ENCODE measurements at places on chromosomes 12 and 14.
A peak's percentile ranks its signal among the peaks of the same experiment; 100 is the strongest.

GRCh38 chr14:34693228-34693939 lies 21.0 kb downstream of the CFL2 start:
- no peak for DNase-seq

- no peak for DNase-seq
Observed at GRCh38 chr12:124039276-124039675, 66.3 kb downstream of the ZNF664 start.

DNA sequence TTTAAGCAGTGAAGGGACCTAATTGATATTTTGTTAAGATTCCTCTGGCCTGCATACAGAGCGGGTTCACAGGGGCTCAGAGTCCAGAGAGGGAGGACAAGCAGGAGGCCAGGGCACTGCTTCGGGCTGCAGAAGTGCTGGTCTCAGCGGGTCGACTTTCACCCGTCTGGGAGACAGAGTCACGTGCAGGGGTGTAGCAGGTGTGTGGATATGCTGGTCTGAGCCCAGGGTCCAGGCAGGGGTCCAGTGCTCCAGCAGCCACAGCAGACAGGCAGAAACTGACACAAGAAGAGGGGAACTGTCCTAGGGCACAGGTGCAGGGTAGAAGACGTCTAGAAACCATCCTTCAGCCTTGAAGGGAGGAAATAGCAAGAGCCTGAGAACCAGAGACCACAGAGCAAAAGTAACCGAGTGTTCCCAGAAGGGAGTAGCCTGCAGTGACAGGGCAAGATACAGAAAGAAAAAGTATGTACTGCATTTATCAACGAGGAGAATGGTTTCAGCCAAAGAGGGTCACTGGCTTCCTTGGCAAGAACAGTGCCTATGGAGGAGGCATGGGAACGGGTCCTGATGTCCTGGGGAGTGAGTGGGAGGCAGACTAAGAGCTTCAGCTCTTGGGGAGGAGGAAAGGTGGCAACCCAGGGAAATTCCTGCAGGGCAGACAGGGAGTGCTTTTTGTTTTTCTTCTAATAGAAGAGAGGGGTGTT lies 28.7 kb downstream of the FBXO21 start:
- DNase-seq, result no peak

- peak; percentile 75 for DNase-seq
Observed at GRCh38 chr14:53953002-53953827, 3.4 kb downstream of the BMP4 start.

DNA sequence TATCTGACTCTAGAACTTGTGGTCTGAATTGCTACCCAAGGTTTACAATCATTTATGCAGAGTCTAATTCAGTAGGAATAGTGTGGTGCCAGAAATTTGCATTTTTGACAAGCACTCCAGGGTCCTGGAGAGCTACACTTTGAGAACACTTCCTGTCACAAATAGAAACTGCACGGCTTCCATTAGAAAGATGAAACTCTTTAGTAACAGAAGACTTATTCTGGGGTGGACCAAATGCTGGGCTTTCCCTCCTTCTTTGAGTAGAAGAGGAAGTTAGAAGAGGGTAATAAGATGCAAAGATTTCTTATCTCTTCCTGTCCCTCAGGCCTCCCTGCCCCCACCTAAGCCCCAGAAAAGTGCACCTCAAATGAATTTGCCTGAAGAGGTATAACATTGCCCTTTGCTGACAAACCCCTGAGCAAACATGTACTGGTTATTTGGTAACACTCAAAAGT lies 28.4 kb downstream of the DGLUCY start:
- peak; percentile 76 for DNase-seq

- no peak for DNase-seq
Observed at GRCh38 chr14:61451891-61452400, 130.6 kb downstream of the PRKCH start.

GRCh38 chr12:19131025-19131444 lies 1.5 kb downstream of the PLEKHA5 start:
- peak; percentile 20 for DNase-seq

- no peak for DNase-seq
Observed at GRCh38 chr14:68772761-68773381, 20.0 kb downstream of the ZFP36L1 start.

DNA sequence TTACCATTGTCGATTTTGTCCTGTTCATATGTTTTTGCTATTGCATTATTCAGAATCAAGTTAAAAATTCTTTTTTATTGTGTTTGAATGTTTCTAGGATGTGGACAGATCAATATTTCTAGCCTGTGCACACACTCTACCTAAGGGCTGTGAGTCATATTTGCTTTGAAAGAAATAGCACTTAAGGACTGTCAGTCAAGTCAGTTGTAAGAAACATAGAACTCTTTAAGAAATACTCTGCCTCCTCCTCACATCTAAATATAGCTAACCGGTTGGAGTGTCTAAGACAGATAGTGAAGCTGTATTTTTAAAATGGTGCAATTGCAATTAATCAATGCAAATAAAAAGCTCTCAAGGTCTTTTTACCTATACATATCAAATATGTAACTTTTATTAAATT lies 17.9 kb upstream of the MGST1 start:
- no peak for DNase-seq

GRCh38 chr12:77645966-77646598 lies 184.6 kb upstream of the NAV3 start:
- peak; percentile 4 for DNase-seq

DNA sequence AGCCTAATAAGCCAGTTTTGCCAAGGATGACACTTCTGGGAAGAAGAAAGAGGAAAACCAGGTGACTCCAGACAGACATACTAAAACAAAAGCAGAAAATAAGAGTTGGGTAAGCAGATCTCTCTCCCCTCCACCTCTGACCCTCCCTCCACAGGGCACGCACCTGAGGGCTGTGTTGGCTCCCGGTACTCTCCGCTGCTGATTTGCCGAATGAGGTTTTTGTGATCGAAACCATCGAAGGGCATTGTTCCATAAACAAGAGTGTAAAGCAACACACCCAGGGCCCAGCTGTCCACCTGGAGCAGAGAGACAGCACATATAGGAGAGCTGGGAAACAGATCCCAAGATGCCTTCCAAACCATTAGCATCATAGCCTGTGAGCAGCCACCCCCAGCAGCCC lies 68.1 kb downstream of the NUAK1 start:
- no peak for DNase-seq

- no peak for DNase-seq
Observed at GRCh38 chr14:79730953-79731352, 480.4 kb downstream of the DIO2 start.

DNA sequence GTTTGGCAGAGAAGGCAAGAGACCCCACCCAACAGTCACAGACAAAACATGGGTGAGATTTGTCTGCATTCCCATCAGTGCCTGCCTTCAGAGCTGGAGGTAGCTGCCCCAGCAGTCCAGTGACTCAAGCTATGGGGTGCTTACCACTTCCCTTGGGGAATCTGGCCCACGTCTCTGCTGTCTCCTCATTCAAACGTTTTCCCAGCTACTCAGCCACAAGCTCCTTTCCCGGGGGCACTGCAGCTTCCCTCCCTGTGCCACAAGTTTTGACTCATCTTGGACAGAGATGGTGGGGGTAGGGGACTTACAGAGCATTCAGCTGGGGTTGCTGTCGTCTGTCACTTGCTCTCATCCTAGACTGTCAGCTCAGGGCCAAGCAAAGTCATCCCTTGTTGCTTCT lies 66.6 kb downstream of the FBXL14 start:
- no peak for DNase-seq

GRCh38 chr12:133026996-133027395 lies 10.3 kb upstream of the ZNF84 start:
- DNase-seq, result no peak

DNA sequence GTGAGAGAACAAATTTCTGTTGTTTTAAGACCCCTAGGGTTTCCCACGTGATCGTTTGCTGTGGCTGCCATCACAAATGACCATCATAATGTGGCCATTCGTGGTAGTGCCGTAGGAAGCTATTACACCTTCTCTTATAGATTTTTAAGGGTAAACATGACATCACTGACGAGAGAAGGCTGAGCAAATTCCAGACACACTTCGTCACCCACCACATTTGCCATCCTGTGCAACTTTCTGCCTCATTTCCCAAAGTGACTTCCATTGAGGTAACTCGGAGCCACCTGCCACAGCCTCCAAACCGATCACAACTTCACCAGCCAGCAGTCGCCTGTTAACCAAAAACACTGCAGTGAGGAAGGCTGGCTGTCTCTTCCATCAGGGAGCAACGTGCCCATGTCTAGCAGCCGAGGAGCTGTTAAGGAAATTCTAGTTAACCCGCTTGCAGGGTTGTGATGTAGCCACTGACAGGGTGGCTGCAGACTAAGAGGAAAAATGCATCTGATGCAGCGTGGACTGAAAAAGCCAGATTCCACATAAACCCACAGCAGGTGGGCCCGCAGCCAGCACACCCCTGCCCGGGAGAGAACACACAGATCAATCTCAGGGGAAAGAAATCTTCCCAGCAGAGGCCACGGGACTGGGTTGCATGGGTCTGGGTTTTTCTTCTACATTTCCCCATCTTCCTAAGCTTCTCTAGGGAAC lies 44.6 kb downstream of the CCDC85C start:
- no peak for DNase-seq
